ENCODE measurements at places on chromosomes 5 and 9.

- DNase-seq: peak; percentile 28
These were observed 3.6 kb downstream of the CAMK4 start for GRCh38 chr5:111227801-111228200.

GRCh38 chr9:16360247-16360646 lies 510.2 kb downstream of the BNC2 start:
- no peak for DNase-seq

DNA sequence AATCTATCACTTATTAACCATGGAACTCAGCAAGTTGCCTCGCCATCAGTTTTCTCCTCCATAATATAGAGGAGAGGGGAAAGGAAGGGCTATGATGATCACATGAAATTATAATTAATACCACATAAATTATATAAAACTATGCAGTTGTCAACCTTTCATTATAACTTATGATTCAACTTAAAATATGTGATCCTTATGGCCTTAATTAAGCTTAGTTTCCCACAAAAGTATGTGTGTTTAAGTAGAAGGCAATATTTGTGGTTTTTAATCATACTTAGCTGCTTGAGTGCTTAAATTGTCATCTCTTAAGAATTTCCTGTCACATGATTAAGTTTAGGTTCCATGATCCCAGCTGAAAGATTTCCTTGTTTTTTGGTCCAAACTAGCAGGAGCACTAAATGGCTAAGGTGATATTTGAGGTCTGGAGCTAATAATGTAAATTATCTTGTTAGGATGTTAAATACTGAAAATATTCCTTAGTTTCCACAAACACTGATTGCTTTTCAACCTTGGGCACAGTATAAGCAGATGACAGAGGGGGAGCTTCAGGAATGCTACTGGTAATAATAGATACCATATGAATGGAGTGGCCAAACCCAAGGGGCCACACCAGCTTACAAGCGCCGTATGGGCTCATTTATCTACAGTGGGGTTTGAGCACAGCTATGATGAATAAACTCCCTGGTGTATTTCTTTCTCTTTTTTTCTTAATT lies 26.4 kb upstream of the F2R start:
- DNase-seq: no peak

DNA sequence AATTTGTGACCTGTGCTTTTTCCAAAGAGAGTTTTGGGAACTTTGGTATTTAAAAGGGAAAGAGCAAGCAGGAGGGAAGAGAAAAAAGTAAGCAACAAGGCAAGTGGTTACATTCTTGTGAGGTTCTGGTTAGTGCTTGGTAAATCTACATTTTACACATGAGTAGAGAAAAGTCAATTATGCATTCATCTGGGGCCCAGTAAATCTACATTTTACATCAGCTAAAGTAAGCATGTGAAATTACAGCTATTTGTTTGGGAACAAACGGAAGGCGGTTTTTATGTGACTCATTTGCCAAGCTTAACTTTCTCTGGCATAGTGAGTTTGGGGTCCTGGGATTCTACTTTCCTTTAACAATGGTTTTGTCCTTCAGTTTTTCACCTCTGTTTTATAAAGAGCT lies 102.2 kb downstream of the SNX18 start:
- no peak for DNase-seq

DNA sequence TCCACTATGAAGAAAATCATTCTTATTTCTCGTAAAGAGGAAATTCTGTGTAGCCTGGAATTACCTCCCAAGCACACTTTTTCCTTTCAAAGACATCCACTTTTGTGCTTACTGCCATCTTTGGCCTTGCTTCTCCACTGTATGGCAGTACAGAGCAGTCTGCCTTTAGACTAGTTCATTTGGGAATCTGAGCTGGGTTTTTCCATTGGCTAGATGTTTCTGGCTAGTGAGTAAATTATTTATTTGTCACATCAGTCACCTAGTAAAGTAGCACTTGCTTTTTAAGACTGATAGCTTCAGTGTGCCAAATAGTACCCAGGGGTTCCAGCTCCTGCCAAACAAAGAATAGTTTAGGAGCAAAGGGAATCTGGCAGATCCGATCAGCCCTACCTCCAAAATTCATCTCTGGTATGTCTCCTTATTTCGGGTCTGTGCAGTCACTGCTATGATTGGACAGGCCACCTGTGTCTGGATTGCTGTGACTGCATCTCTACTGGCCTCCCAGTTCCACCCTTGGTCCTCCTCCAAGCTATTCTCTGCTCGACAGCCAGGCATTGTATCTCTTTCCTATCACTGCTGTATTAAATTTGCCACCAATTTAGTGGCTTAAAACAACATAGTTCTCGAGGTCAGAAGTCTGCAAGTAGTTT lies 97.6 kb downstream of the NUDT12 start:
- DNase-seq: no peak

- DNase-seq: no peak
These were observed 56.0 kb upstream of the FAM174A start for GRCh38 chr5:100479079-100479688.

GRCh38 chr5:110751902-110752762 lies 13.3 kb downstream of the SLC25A46 start:
- DNase-seq: no peak

GRCh38 chr5:137453483-137454080 lies 45.5 kb downstream of the SPOCK1 start:
- no peak for DNase-seq

- DNase-seq: no peak
These were observed 16.9 kb upstream of the NANS start for GRCh38 chr9:98039607-98040017.

DNA sequence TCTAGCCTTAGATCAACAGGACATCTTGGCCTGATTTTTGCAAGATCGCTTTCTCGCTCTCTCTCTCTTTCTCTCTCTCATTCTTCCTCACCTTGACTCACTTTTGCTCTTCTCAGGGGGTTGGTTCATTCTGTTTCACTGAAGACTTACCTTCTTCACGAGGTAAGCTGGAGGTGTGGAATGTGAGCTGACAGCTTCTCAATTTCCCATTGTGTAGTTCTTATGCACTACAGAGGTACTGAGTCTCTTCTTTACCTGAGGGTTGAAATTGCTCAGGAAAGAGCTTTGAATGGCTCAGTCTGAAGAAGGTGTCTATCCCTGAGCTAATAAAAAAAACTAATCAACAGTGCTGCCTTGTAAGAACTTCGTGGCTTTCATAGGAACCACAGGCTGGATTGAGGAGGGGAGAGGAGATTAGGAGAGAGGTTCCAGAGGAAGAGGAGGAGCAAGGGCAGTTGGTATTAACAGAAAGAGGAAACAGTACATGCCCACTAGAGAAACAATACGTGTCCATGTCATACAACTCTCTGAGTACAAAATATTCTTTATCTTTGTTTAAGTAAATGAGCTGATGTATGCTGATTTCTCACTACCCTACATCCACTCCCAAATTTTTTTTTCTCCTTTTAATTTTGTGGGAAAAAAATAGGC lies 192.2 kb downstream of the TMEM167A start:
- DNase-seq: no peak

- DNase-seq: no peak
These were observed 244.2 kb upstream of the RIOK2 start for GRCh38 chr5:97427235-97427634.

DNA sequence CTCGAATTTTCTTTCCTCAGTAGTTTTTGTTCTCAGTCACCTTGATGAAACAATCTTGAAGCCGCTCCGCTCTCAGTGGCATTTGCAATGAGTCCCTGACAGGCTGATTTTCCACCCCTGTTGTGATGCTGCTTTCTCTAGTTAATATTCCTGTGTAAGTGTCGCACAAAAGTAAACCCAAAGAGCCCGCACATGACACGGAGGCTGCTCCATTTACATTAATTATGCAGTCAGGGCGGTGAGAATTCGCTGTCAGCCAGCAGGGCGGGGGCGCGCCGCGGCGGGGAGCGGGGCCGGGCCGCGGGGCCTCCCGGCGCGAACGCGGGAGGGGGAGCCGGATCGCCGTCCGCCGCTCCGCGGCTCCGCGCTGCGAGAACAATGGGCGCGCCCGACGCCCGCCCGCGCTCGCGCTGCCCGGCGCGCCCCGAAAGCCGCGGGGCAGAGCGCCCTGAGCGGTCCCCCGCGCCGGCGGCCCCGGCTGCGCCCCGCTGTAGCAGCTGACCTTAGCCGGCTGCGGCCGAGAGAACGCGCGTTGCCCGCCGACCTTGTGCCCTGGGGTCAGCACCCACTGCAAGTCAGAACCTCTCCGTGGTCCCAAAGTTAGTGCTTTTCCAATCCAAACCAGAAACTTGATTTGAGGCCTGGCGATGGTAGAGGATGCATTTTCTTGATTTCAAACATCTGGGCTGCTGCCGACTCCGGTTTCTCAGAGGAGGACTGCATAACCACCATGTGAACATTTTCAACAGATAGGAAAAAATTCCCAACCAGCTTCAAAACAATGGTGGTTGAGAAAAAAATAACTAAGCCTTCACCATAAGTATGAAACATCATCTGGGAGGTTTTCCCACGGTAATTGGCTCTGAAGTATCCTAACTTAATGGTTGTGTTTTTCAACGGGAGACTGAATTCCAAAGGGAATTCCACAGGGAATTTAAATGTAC lies 142.6 kb downstream of the PBX3 start:
- peak; percentile 17 for DNase-seq

DNA sequence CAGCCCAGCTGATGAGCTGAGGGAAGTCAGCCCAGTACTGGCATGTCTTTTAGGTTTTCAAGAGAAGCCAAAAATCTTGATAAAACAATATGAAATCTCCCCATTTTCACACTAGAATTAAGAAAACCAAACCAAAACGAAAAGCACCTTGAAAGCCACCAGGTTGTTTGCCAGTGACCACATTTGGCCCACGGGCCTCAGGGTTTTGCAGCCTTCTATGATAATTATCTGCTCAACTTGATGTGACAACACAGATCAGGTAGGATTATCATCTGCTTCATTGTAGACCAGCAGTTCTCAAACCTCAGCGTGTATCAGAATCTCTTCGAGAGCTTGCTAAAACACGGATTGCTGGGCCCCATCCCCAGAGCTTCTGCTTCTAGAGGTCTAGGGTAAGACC lies 101.4 kb downstream of the GALNT10 start:
- no peak for DNase-seq

GRCh38 chr9:105330201-105330600 lies 85.8 kb downstream of the SLC44A1 start:
- no peak for DNase-seq

GRCh38 chr9:125066839-125067619 lies 76.3 kb downstream of the SCAI start:
- no peak for DNase-seq

- DNase-seq: no peak
These were observed 155.7 kb downstream of the CDK5RAP2 start for GRCh38 chr9:120424248-120424647.

DNA sequence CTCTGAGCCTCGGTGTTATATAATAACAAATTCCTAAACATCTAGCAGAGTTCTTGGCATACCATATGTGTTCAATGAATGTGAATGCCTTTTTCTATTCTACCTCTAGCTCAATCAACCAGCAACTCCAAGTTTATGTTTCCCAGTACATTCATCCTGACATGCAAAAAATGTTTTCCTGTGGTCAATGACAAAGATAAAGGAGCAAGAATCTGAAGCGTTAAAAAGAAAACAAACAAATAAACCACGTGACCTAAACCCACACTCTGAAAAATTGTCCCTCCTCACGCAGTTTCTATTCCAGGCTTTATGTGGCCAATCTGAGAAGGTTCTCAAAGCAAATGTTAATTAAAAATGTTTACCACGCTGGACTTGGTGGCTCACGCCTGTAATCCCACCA lies 18.0 kb downstream of the KLF4 start:
- no peak for DNase-seq

GRCh38 chr9:129930743-129931142 lies 95.5 kb downstream of the USP20 start:
- DNase-seq: no peak

All from stimulated activated naive CD4-positive, alpha-beta T cell (primary cell).